ENCODE measurements at places on chromosomes 5 and 9. TPM values are rescaled to one million over a fixed set of nuclear protein-coding genes. Genes with fewer than 3 reads are reported as not detected.
A peak's percentile ranks its signal among the peaks of the same experiment; 100 is the strongest.

DNA sequence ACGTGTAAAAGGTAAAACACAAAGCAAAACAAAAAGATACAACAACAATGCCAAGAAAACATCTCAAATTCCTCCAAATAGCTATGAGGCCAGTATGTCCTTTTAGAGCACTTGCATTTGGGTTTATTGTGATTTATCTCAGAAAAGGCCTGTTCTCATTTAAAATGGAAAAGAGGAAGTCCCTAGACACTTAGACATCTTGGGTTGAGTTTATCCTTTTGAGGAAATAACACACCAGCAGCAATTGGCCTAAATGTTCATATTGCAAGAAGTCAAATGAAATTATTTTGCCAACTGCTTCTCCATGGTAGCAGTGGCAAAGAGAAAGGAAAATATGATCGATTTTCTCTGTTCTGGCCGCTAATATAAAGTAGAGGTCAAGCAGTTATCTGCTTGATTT lies 43.6 kb upstream of the TRMT10B start:
- DNase-seq, result no peak

- no peak for DNase-seq
Measured at GRCh38 chr5:179873588-179874110, 15.0 kb upstream of the MRNIP start.

- DNase-seq, result no peak
Measured at GRCh38 chr5:42876375-42876844, 64.7 kb upstream of the SELENOP start.

The VLDLR gene
- total RNA-seq, result 46.3 TPM

The BARHL1 gene
- total RNA-seq, result not detected

The GARIN3 gene
- total RNA-seq, result not detected

DNA sequence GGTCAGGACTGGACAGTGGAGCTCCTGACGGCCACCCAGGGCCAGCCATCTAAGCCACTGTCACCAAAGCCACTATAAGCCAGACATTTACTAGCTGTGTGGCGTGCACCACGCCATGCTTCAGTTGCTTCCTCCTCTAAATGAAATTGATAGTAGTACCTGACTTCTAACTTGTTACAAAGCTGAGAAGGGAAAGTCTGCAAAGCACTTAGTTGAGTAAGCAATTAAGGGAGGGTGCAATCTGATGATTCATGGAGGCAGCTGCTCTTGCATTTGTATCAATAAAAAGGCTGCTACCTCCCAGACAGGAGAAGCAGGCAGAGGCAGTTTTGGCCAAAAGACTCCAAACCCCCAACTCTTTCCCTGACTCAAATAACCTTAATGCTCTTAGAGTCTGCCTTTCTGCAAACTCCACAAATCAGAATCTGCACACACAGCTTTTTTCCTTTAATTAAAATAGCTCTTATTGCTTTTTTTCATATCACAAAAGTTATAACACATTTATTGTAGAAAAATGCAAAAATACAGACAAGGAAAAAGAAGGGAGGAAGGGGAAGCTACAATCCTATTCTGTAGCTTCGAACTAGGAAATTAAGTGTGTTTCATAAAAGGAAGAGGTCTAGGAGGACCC lies 19.3 kb upstream of the RAPGEF1 start:
- DNase-seq, result no peak

The CDKN2A gene
- total RNA-seq, result 2.3 TPM

DNA sequence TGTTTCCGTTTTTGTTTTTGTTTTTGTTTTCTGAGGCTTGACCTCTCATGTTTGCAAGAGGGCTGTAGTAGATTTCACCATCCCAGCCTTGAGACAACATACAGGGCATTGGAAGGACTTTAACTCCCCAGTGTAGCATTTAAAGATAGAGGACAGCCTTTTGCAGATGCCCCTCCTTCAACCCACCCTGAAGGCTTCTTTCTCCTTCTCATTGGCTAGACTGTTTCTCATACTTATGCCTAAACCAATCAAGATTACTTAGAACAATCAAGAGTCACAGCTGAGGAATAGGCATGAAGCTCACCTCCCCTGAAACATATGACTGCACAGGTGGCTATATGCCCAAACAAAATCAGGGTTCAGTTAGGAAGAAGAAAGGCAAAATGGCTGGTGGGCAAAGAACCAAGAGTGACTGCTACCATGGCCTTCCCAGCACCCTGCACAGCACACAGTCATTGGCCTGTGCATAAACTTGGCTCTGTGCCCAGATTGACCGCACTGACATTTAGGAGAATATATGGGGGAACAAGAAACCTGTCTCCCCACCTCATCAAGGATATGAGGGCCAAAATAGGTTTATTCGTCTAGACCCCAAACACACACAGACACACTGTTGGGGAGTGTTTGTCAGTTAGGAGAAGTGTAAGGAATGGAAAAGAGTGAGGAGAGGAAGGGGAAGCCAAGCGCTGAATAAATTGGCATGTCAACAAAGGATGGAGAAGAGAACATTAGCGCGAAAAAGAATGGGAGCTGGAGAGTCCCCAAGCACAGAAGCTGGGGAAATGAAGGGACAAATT lies 137.3 kb upstream of the RANBP3L start:
- no peak for DNase-seq

DNA sequence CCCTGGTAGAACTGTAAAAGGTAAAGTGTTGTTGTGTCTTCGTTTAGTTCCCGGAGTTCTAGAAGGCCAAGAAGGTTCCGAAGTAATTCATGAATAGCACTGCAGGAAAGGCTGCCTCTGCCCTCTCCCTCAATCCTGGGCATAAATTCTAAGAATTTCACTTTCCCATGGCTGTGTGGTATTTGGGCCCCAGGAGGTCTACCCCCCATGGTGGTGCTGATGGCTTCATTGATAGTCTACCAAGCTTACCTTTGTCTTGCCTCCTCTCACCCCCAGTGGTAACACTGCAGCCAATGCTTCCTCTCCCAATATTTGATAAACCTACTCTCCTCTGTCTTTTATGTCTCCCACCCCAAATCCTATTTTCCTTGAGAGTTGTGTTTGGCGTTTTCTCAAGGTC lies 39.5 kb downstream of the ADAMTS16 start:
- no peak for DNase-seq

GRCh38 chr9:121748727-121749423 lies 97.4 kb downstream of the DAB2IP start:
- DNase-seq, result peak; percentile 91

The KLF9 gene
- 122 TPM for total RNA-seq

- DNase-seq, result no peak
Measured at GRCh38 chr9:132857031-132857430, 21.1 kb downstream of the AK8 start.

The SPATA31A3 gene
- not detected for total RNA-seq

DNA sequence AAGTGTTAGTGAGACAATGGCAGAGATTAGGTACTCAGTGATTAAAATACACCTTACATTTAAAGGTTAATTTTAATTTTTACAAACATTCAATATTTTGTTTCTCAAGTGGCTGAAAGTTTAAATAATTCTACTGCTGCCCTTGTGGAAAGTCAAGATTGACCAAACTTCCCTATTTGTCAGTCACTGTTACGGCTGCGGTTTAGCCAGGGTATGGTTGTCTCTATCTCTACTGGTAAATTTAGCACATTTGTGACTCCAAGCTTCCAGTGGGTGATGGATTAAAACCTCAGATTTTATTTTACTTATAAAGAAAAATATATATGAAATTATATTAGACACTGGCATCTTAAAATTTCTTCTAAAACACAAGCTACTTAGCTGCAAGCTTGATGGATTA lies 368.4 kb downstream of the CDH18 start:
- no peak for DNase-seq

- DNase-seq, result no peak
Measured at GRCh38 chr5:119614838-119615237, 14.5 kb upstream of the FAM170A start.

The HMMR gene
- 2.2 TPM for total RNA-seq

DNA sequence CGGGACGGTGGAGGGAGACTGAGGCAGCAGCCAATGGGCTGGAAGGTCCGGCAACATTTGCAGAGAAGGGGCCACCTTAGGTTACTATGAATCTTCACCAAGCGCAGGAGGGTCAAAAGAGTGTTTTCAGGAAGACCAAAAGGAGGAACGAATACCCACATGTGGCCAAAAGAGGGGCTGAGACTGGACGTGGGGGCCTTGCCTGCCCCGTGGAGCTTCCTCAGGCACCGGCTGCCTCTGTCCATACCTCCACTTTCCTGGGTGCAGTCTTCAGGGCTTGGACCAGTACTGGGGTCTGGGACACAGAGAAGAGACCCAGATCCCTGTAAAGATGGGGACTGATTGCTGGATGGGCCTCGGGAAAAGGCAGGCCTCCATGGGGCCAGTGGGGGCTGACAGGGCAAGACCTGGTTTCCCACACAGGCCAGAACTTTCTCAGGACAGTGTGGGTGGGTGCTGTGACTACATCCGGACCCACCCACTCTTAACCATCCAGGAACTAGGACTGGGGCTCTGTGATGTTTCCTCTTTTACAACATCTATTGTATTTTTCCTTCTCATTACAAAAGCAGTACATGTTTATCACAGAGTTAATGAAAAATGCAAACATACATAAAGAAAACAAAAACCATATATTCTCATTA lies 294.7 kb downstream of the ZSWIM6 start:
- DNase-seq, result no peak

The ADAMTS19 gene
- 0.30 TPM for total RNA-seq

The NTNG2 gene
- total RNA-seq, result 5.3 TPM

The CDC20B gene
- not detected for total RNA-seq

The PDE6A gene
- not detected for total RNA-seq

DNA sequence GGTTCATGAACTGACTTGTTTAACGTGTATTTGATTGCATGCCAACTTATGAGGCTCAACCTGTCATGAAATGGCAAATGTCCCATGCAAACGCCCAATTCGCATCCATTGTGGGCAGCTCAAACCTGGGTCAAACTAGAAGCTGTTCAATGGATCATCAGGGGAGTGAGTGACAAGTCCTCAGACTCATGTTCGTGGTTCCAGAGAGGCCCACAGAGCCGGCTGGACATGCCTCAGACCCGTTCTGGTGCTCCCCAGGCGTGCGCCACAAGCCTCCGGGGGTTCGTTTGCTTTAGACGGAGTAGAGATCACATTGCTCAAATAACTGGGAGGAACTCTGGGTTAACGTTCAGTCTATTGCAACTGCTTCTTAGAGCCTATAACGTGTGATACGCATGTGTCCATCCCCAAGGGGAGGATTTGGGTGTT lies 15.0 kb downstream of the GFI1B start:
- no peak for DNase-seq

The PTPN3 gene
- total RNA-seq, result 7.8 TPM

DNA sequence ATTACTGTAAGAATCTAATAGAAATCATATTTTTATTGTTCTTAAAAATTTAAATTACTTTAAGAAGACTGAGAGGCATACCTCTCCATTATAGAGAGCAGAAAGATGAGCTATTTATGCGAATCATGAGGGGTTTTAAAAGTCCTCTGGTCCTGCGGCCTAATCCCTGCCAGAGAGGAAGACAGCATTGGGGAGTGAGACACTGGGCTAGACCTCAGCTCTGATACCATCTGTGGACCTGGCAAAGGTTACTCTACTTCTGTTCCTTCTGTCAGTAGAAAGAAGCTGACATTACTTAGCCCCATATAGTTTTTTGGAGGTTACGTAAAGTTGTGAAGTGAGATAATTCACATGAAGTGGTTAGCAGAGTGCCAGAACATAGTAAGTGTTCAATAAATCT lies 103.6 kb downstream of the CCDC192 start:
- DNase-seq, result no peak

The ENTREP1 gene
- total RNA-seq, result 5.7 TPM

The OGN gene
- 318 TPM for total RNA-seq

DNA sequence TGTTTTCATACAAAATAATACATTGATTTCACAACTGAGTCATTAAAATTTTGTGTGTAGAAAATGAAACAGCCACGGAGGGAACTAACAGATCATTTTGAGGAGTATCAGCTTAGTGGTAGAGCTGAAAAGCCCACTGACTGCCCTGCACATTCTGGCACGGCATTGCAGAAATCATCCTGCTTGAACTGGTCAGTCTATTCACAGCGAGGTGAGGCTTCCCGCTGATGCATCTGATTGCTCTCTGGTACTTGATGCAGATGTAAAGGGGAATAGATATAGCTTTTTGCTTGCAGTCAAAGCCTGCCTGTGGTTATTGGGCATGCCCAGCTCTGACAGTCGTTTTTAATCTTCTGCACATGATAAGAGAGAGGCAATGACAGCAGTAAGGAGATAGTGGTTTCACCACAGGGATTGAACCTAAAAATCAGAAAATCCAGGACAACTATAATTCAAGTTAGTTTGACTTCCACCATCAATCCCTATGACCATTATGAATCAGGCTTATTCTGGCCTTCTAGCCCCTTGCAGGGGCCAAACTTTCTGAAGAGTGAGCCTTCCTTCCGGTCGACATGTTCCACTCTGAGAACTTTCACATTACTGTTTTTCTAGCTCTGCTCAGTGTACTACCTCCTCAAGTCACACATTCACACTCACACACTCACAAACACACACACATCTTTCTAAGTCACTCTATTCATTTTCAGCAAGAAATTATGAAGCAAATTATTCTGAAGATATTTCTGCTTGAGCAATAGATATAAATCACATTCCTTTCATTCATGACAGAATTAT lies 782.8 kb upstream of the NUDT12 start:
- DNase-seq, result no peak

DNA sequence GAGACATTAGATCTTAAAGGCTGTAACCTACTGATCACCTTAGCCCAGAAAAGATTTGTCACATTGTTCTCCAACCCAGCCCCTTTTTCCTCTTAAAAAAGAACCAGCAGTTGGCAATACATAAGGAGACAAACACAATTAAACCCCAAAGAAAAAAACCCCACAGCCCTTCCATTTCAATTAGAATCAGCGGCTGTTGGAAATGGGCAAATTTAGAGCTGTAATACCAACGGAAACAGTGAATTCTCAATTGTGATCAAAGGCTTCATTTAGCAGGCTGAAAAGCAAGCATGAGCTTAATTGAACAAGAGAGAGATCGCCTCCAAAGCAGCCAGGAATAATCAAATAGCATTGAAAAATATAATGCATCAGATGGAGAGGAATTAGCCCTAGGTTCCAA lies 153.6 kb downstream of the FAM114A2 start:
- no peak for DNase-seq

- DNase-seq, result no peak
Measured at GRCh38 chr9:77916410-77916819, 115.2 kb downstream of the GNAQ start.

DNA sequence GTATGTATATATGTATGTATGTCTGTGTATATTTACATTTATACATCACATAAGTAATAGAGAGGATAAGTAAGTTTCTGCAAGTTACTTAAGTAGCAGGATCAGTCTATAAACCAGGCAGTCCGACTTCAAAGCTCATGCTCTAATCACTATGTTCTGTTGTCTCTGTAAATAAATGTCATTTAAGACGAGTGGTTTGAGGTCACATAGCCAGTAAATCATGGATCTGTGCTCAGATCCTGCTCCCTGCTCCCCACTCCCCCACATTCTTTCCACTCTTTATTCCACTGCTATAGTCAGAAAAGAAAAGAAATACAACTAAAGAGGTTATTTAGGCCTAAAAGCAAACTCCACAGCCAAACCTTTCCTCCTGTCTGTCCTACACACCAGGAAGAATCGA lies 90.4 kb downstream of the SERINC5 start:
- DNase-seq, result no peak

- DNase-seq, result no peak
Measured at GRCh38 chr9:33799928-33800704, 4.8 kb downstream of the PRSS3 start.
